ENCODE measurements at places on chromosomes 1 and 21.

GRCh38 chr1:201732351-201732750 lies 96.6 kb upstream of the IPO9 start:
- no peak for DNase-seq

DNA sequence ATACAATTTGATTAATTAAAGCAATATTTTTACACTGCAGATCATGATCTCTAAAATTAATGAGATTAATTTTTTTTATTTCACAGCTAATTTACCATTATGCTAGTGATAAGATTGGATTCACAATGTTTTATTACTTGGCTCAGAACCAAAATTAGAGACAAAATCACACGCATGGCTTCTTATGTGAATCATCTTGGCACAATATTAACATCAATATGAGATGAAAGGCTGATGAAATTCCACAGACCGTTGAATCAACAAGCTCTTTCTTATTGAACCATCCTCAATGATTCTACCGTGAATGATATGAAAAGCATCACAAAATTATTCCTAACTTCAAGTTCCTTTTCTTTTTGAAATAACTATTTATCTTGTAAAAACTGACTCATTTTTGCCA lies 544.9 kb downstream of the KCNT2 start:
- DNase-seq = no peak

DNA sequence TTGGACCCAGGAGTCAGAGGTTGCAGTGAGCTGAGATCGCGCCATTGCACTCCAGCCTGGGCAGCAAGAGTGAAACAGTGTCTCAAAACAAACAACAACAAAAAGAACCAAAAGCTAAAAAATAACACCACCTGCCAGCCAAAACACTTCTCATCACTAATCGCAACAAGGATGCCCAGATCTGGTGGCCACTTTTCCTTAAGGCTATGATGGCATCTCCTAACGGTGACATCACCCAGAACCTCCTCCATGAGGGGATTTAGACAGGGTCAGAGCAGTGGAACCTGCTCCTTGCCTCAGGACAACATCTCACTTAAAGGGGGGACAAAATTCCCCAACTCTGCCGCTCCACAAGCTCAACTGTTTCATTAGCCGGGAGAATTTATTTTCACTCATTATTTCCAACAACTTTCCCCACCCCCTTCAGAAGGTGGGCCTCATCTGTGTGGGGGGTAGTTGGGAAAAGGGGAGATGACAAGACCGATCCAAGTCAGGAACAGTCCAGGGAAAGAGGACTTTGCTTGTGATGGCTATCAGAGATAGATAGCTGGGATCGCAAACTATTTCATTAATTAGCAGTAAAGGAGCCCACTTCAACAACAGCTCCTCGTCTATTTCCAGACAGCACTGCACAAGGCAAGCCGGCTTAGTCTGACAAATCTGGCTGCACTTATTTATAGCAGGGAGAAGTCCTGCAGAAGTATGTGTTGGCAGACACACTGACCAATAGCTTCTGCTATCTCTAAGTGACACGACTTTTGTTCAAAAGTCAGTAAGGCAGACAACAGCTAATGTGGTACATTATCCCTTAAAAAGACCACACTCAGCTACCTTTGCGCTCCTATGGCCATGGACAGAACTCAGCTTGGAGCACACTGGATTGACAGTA lies 2.6 kb downstream of the PABPC4 start:
- no peak for DNase-seq

DNA sequence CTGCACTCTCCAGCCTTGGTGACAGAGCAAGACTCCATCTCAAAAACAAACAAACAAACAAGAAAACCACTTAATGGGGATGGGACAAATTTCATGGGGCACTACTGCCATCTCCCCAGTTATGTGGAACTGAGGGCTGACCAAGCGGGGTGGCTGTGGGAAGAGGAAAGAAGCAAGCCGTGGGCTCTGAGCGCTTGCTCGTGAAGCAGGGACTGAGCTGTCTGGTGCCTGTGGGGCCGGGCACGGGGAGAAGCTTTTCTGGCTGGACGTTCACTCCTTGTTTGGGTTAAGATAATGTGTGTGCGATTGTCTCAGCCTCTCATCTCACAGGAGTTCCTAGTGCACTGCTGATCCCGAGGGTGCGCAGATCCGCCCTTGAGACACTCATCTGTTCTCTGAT lies 22.0 kb upstream of the KIF26B start:
- no peak for DNase-seq

- DNase-seq = no peak
Measured at GRCh38 chr1:119330466-119331189, 38.0 kb upstream of the HAO2 start.

GRCh38 chr1:94315552-94316116 lies 78.2 kb upstream of the ARHGAP29 start:
- no peak for DNase-seq

DNA sequence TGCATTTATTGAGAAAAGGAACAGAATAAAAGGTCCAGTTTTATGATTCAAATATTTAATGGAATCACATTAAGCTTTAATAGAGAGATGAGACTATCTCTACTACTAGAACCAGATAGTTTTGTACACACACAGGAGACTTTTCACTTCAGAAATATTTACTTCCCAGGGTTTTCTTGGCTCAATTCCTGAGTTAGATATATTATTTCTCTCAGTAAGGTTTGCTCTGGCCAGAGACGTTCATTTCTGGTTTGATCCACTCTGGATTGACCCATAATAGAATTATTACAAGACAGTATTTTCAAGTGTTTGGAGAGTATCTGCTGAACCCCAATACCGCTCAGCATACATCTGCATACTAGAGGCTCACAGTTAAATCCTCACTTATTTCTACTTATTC lies 1.3 kb upstream of the RCOR3 start:
- DNase-seq = no peak

GRCh38 chr1:164796916-164797315 lies 237.9 kb downstream of the PBX1 start:
- DNase-seq = no peak
